ENCODE measurements at places on chromosomes 11 and 22. TPM values are rescaled to one million over a fixed set of nuclear protein-coding genes. Genes with fewer than 3 reads are reported as not detected.

DNA sequence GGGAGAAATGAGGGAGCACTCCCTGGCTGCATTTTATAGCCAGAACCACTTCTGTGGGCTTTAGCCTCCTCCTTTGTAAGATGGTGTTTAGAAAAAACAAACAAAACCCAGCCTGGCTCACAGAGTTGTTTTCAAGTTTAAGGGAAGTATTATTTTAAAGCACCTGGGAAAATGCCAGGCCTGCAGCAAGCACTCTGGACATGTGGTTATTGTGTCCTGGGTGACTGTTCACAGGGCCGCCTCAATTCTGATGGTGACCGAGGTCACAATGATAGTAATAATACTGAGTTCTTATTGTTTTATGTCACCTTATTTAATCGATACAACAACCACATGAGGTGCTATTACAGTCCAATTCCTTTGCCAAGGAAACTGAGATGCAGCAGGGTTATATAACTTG is 20.7 kb upstream of the SLC22A12 start:
- no peak for DNase-seq

DNA sequence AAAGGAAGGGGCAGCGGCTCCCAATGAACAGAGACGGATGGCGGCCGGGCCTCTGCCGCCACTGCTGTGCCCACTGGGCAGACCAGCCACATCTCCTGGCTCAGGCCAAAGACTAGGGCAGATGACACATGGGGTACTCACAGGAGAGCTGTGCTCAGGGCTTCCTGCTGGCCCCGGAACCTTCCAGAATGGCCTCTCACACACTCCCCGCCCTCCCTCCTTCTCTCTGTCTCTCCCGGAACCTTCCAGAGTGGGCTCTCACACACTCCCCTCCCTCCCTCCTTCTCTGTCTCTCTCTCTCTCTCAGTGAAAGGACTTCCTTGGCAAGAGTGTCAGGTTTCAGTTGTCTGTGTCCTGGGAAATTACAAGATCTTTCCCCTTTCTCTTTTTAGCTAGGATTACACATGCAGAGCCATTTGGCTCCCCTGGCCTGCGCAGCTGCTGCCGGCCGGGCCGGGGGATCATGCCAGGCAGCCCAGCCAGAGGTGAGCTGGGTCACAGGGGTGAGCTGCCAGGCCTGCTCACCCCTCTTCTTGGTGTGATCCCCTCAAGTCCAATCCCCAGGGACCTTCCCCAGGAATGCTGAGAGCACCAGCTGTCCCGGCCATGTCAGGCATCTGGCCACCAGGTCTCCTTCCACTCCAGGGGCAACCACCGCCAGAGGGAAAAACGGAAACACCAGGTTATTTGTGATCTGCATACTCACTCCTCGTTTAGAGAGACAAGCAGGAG is 45.3 kb upstream of the ADA2 start:
- peak; percentile 30 for DNase-seq

DNA sequence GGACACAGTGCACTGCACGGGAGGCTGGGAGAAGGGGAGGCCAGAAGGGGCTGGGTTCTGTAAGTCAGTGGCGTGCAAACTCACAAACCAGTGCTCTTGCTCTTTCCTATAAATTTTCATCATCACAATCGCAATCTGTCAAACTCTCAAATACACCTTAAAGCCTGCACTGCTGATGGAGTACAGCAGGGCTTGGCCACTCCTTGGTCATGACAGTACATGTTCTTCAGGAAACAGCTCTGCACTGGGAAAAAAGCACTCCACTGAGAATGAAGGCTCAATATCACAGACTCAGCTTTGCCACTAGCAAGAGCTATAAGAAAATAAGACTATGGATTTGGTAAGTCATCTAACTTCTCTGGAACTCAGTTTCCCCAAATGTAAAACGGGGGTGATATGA is 111.0 kb downstream of the RBFOX2 start:
- no peak for DNase-seq

GRCh38 chr11:95296165-95296564 is 65.2 kb upstream of the SESN3 start:
- no peak for DNase-seq

DNA sequence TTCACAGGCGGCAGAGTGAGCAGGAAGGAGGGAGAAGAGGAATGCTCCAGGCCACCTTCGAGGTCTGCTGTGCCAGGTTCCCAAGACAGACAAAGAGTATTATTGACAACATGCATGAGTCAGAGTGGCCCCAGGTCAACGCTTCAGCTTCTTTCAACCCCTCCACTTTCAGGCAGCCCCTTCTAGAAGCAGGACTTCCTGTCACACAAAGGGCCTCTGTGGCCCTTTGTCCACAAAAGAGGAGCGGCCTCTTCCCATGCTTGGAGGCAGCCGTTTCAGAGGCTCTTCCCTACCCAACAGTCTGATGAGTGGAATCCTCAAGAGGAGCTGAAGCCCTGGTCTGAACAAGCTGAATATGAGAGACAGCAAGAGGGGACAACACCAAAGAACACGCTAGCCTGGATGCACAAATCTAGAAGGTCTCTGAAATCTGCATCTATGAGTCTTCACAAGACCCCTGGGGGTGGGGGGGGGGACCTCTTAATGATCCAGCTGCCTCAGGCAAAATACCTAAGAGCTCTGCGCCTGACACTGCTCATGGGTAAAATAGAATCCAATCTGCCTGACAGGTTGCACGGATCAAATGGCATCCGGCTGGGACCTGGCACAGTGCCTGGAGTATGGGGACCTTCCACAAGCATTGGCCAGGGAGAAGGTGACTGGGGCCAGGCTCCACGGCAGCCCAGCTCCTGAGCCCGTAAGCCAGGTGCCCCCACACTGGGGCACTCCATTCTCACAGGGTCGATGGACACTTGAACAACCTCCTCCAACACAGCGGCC is 67.5 kb downstream of the PACSIN2 start:
- peak; percentile 73 for DNase-seq

CNGA4 gene
- not detected for total RNA-seq

DNA sequence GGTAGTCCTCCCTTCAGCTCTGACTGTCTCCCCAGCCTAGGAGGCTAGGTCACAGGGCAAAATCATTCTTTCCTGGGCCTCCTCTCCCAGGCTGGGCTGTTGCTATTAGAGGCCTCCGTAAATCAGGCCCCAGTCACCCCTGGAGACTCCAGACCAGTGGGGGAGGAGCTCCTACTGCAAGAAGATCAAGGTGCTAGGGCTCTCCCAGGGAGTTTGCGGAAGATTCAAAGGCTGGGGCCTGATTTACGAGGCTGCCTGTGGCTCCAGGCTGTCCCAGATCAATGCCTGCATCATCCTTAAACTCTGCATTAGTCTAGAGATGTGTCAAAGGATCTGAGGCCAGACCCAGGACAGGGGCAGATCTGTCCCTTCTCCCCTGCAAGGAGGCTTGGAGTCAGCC is 346.2 kb downstream of the TENM4 start:
- DNase-seq, result no peak

GRCh38 chr11:126924376-126925040 is 76.1 kb downstream of the KIRREL3 start:
- DNase-seq, result no peak

CDHR5 gene
- total RNA-seq, result not detected

GRCh38 chr11:115290893-115291292 is 213.3 kb downstream of the CADM1 start:
- no peak for DNase-seq

GRCh38 chr22:36746375-36746970 is 29.4 kb downstream of the IFT27 start:
- no peak for DNase-seq

DNA sequence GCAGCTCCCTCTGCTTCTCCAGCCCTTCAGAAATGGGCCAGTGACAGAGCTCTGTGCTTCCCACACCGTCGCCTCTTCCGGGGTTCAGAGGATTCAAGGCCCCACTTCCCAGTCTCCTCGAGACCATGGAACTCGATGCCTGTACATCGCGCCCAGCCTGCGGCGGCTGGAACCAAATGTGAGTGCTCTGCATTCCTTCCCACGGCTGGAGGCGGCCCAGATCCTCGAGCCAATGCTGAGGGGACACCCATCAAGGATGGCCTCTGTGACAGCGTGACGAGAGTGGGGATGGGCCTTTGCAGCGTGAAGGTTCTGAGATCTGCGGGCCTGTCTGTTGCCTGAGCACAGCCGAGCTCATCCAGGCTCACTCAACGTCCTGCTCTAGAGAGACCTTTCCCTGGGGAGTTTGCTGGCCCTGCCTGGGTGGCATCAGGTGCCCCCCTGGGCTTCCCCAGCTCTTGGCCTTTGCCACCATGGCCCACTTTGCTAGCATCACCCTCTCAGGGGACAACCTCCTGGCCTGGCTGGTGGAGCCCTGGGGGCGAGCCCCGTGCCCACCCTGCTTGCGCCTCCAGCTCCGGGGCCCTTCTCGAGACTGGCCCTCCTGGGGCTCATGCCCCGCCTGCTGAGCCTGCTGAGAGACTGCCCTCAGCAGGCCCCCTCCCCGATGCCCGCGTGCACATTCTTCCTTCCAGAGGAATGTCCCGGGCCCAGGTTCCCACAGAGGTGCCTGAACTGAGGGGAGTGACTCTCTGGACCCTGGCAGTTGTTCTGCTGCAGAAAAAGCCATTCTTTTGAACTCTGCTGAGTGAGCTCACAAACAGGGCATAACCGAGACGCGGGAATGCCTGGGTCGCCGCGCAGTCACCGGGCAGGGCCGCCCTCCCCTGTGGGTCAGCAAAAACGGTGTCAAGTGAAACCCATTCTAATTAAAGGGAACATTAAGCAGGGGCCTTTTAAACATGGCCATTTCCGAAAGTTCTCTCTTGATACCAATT is 7.3 kb upstream of the MYEOV start:
- DNase-seq, result no peak

DNA sequence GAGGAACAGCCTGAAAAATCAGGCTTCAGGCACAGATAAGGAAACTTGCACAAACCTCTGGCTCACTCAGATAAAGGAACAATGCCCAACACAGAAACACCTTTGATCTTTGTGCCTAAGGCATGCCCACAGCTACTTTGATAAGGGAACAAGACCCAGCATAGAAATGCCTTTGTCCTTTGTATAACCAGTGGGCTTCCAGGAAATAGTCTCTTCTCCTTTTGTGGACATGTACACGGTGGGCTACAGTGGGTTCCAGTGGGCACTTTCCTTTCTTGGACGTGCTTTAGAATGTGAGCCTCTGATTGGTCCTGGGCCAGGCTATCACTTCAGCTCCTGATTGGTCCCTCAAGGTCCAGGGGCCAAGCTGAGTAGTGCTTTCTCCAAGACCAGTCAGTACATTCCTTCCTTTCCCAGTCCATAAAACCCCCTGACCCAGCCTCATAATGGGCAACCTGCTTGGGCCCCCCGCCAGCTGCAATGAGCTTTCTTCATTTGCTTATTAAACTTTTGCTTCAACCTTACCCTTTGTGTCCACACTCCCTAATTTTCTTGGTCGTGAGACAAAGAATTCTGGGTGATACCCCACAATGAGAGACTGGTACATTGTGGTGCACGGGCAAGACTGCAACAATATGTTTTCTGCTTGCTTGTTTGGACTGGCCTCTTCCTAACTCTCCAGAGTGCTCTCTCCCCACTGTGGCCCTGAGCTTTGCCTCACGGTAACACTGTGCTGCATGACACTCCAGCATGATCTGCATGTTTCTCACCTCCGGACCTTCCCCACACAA is 1.7 kb upstream of the CABIN1 start:
- DNase-seq, result no peak

GRCh38 chr11:84800755-84801346 is 826.3 kb downstream of the DLG2 start:
- no peak for DNase-seq

GRCh38 chr22:35352214-35353111 is 28.4 kb upstream of the HMOX1 start:
- peak; percentile 74 for DNase-seq

- DNase-seq, result no peak
These were observed 197.4 kb downstream of the TRIM29 start for GRCh38 chr11:119940401-119940976.

OR52A1 gene
- not detected for total RNA-seq

DNA sequence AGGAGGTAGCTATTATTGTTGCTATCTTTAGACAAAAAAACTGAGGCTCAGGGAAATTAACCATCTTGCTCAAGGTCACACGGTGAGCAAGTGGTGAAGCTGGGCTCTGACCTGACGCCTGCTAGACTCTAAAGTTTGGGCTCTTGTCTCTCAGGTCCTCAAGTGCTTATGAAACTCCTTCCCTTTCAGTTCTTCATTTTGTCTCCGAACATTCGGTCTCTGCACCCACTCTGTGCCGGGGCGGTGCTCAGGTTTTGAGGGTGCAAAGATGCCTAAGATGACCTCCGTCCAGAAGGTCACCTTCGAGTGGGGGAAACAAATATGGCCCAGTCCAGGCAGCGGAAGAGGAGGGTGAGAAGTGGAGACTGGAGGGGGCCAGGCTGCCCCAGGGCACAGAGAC is 16.0 kb downstream of the OVOL1 start:
- DNase-seq, result no peak

GRCh38 chr11:120331301-120331996 is 4.8 kb upstream of the ARHGEF12 start:
- DNase-seq, result peak; percentile 43

GRCh38 chr11:129375751-129376657 is at the start of gene BARX2:
Gene BARX2 (plus strand): TSS chr11:129375848. CDS start chr11:129376036, 188 bp downstream.
- peak; percentile 16 for DNase-seq

All from left ventricle myocardium inferior (tissue), 1 donor.